ENCODE measurements at places on chromosomes 11 and 22. TPM values are rescaled to one million over a fixed set of nuclear protein-coding genes. Genes with fewer than 3 reads are reported as not detected.

The PARVA gene
- total RNA-seq: 19.3 TPM

The HEPHL1 gene
- total RNA-seq: 0.11 TPM

The CCDC88B gene
- total RNA-seq: 1.9 TPM

The TMEM191B gene
- total RNA-seq: 0.12 TPM

All from uterine smooth muscle cell (primary cell).